ENCODE measurements at places on chromosomes 7 and 10.

- DNase-seq = no peak
Observed at GRCh38 chr7:64498270-64498669, 64.6 kb downstream of the ZNF680 start.

DNA sequence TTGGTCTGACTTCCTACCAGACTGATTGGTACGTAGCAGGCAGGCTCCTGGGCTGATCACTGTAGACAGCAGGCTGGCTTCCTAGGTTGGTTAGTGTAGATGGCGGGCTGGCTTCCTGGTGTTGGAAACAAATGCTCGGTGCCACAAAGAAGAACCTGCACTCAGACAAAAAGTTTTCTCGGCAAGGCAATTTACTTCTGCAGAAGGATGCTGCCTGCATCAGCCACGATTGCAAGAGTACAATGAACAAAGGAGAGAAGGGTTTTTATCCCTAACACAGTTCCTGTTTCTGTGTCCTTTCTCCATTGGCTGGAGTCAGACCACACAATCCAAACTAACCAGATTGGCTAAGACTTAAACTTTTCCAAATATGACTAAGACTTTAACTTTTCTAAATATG, 123.6 kb upstream of the PPP2R2D start:
- DNase-seq = no peak

DNA sequence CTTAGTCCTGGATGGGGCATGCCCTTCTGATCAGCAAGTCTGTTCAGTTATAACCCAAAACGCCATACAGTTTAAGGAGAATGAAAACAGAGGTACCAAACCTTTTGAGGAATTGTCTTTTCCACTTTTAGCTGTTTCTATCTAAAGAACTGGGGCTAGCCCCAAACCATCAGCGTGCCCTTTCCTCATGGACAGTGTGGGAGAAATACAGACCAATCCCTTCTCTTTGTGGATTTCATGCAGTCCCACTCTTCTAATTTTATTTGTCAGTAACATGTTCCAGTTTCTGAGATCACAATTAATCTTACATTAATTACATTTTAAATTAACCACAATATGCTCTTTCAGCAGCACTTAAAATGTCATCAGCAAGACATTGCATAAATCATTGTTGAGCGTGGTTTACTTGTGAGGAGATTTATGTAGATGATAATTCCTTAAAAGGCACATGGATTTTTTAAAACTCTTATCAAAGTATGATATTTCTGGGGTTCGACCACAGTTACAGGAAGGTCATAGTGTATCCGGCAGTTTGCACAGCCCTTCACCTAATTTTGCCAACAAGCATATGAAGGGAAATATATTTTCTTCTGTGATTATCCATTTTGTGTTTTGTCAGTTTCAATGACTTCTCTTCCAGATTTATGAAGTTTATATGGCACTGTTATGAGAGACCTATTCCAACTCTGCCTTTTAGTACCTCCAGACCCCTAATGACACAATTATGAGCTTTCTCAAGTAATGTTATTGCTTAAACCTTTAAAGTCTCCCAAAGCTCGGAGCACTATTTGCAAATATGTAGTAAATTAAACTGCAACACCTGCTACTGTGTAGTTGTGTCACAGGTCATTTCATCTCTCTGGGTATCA, 868.4 kb upstream of the C7orf33 start:
- no peak for DNase-seq

- peak; percentile 69 for DNase-seq
Observed at GRCh38 chr7:93442478-93443224, 131.9 kb downstream of the CALCR start.

DNA sequence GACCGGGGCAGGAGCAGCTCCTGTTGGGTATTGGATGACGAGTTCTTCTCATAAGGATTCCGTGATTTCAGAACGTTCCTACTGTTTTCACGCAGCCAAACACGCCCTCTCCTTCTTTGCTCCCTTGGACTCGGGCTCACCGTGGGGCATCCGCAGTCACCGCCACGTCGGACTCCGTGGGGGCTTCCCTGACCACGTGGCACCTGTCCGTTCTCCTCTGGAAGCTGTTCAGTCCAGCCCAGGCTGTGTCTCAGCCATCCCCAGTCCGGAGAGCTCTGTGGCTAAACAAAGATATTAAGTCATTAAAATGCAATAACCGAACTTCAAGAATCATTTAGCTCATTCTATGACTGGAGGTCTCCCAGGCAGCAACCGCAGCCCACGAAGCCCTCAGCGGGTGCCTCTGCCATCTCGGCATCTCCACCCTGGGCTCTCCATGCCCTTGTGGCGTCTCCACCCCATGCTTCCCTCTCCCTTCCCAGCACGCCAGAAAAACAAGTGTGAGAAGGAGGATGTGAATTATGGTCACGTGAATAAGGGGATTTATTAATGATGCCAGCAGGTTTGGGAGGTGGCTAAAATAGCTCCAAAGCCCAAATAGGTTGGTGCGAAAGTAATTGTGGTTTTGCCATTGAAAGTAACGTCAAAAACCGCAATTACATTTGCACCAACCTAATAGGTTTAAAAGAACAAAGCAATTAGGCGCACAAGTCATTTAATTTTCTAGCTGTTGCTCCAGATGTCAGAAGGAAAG, 224.6 kb upstream of the PPP2R2D start:
- DNase-seq = no peak

DNA sequence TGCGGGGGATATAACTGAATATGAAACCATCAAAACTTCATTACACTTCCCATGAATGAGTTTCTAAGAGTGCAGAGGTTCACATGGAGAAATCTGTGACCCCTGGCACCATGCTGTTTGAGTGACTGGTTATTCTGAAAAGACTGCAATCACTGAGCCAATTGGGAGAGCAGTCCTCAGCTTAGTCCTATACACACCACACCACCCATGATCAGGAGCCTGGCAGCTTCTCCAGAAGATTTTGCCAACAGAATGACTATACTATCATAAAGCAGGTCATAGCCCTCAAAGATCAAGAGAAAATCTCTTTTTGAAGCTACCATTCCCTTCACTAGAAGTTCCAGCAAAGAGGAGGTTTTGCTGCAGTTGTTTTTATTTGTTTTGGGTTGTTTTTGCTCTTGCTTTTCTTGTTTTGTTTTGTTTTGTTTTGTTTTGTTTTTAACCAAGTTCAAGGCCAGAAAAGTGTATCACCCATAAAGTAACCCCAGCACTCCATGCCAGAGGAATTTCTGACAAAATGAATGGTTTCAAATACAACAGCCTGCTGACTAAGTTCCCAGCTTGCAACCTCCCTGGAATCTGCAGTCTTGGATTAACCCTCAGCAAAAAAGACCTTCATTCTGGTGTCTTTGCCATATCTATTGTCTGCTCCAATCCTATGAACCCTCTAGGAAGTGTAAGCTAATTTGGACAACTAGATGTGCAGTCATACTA, 19.7 kb upstream of the HGF start:
- no peak for DNase-seq

- no peak for DNase-seq
Observed at GRCh38 chr7:16810112-16810511, 5.3 kb upstream of the AGR2 start.

DNA sequence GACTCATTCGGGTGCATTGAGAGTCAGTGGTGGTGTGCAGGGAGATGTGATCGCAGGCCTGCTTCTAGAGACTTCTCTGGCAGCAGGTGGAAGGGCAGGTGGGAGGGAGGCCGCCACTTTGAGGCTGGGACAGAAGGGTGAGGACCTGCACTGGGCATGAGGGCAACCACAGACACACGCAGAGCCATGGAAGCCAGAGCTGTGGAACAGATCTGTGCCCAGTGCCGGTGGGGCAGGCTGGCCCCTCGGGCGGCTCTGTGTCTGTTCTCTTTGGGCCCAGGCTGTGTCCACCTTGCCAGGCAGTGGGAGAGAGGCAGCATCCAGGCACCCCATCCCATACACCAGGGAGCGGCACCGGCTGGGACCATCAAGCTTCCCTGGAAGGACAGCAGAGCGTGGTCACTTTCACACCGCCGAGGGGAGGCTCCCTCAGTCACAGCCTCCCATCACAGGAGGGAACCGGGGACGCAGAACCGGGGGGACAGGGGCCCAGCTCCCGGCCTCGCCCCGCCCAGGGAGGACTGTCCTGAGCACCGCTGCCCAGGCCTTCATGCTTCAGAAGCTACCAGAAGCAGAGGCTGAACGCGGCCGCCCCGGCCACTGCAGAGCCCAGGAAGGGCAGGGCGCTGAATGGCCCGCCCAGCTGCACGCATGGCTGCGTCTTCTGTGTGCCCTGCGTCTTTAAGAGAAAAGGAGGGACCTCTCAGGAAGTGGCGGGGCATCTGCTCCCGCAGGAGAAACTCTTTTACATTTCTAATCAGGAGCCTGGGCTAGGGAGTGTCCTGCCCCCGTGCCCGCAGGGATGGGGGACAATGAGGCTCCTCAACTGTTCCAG, 32.1 kb downstream of the EN2 start:
- DNase-seq = no peak

DNA sequence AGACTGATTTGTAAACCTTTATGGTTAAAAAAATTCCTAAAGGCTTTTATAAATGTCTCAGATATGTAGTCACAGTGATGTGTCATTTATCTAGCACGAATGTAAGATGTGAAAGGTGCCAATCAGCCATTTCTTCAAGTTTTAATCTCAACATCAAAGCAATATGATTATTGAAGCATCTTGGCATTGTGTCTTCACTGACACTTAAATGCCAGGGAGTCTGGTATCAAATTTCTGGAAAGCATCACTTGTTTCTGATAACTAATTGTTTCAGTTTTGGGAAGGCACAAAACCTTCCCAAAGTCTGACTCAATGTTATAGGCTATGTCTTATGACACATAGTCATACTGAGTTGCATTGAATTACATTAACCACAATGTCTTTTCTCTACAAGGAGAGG, 492.0 kb upstream of the CNTNAP2 start:
- DNase-seq = no peak

- no peak for DNase-seq
Observed at GRCh38 chr7:68185631-68186456, 1189.2 kb downstream of the TYW1 start.

DNA sequence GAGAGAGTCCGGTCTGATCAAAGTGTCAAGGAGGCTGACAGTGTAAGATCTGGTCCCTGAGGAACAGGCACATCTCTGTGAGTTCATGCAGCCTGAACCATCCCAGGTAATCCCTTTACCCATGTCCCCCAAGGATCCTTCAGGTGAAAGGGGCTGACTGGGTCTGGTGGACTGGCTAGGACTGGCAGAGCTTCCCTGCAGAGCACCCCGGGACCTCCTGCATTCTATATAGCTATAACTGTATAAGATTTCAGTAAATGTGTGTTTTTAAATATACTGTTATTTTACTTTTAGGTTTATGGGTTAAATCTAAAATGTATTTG, 246.8 kb downstream of the ELMO1 start:
- DNase-seq = no peak

GRCh38 chr7:135944753-135945152, 32.4 kb downstream of the MTPN start:
- no peak for DNase-seq

DNA sequence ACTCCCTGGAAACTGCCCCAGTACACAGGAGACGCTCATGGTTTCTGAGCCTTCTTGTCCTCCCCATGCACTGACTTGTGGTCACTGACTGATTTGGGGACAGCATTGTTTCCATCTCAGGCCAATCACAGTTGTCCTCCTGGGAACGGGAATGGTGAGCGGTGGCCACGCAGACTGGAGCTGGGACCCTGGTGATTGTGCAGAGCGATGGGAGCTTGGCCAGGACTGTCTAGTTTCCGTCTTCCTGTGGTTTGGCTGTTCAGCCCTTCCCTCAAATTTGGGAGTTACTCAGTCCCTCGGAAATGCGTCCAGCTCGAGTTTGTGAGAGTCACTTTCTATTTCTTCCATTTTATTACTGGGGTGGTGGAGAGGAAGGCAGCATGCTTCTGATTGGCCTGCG, 250.9 kb downstream of the ACTR3B start:
- DNase-seq = no peak

- no peak for DNase-seq
Observed at GRCh38 chr10:78406648-78407008, 373.0 kb downstream of the RPS24 start.

DNA sequence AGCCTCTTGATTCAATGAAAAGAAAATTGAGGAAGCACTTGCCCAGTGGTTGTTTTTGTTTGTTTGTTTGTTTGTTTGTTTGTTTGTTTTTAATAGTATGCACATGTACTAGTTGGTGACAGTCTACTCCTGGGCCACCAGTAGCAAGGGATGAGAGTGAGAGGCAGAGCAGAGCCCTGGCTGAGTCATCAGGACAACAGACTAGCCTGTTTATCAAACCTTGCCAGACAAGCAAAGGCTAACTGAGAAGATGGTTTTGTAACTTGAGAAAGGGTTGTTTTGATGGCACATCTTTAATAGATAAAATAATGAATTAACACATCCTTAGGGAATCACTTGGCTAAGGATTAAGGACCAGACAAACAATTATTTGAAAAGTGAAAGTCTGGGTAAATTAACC, 78.1 kb downstream of the INHBA start:
- no peak for DNase-seq

GRCh38 chr10:26494018-26494417, 55.9 kb downstream of the APBB1IP start:
- no peak for DNase-seq

- DNase-seq = no peak
Observed at GRCh38 chr7:134941952-134942351, 44.4 kb upstream of the AGBL3 start.

- DNase-seq = no peak
Observed at GRCh38 chr10:4981722-4982471, 18.7 kb downstream of the AKR1C1 start.
